ENCODE measurements at places on chromosomes 5 and 9. TPM values are rescaled to one million over a fixed set of nuclear protein-coding genes. Genes with fewer than 3 reads are reported as not detected.

ROR2 gene
- total RNA-seq, result 5.4 TPM

GRCh38 chr5:172622091-172623046 is 18.7 kb upstream of the NEURL1B start:
- no peaks in the 10 kb centered on the region for H3K36me3 ChIP-seq
- H3K27ac ChIP-seq, result no peak overlapping the region
- H3K4me3 ChIP-seq, result no peak overlapping the region
- H3K27me3 ChIP-seq, result no peaks in the 10 kb centered on the region

- no peak overlapping the region for H3K27ac ChIP-seq
- no peak for DNase-seq
- H3K4me1 ChIP-seq, result no peaks in the 10 kb centered on the region
- no peak overlapping the region for H3K4me3 ChIP-seq
- no peaks in the 10 kb centered on the region for H3K27me3 ChIP-seq
These were observed 330.1 kb downstream of the NDUFS4 start for GRCh38 chr5:53890490-53890889.

IFNA2 gene
- not detected for total RNA-seq

GRCh38 chr5:149188383-149188782 is 47.1 kb downstream of the ABLIM3 start:
- no peak overlapping the region for H3K4me3 ChIP-seq
- no peaks in the 10 kb centered on the region for H3K27me3 ChIP-seq
- no peaks in the 10 kb centered on the region for H3K4me1 ChIP-seq
- DNase-seq, result no peak

DNA sequence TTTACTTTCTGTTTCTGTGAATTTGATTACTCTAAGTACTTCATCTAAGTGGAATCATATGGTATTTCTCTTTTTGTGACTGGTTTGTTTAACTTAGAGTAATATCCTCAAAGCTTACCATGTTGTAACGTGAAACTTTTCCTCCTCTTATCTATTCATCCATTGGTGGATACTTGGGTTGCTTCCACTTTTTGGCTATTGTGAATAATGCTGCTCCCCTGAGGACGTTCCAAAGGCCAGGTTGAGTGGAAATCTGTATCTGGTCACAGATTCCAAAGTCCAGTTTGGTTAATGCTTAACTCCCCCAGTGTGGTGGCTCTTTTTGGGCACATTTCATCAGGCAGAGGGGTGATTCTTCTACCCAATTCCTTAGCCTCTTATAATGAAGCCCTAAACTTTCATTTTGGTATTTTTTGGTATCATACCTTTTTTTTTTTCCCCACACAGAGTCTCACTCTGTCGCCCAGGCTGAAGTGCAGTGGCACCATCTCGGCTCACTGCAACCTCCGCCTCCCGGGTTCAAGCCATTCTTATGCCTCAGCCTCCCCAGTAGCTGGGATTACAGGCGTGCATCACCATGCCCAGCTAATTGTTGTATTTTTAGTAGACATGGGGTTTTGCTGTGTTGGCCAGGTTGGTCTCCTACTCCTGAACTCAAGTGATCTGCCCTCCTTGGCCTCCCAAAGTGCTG is 65.4 kb downstream of the CMYA5 start:
- DNase-seq, result no peak
- no peak overlapping the region for H3K27ac ChIP-seq
- H3K4me3 ChIP-seq, result no peak overlapping the region
- peaks cover 7% of the 10 kb centered on the region for H3K4me1 ChIP-seq
- H3K27me3 ChIP-seq, result no peaks in the 10 kb centered on the region
- H3K36me3 ChIP-seq, result no peaks in the 10 kb centered on the region

S1PR3 gene
- 2.3 TPM for total RNA-seq

GRCh38 chr5:80216753-80217596 is 38.9 kb downstream of the SERINC5 start:
- no peaks in the 10 kb centered on the region for H3K27me3 ChIP-seq
- peak; percentile 86 for DNase-seq
- no peaks in the 10 kb centered on the region for H3K36me3 ChIP-seq
- no peak overlapping the region for H3K4me3 ChIP-seq
- peak overlapping the region; percentile 66 for H3K27ac ChIP-seq

DNA sequence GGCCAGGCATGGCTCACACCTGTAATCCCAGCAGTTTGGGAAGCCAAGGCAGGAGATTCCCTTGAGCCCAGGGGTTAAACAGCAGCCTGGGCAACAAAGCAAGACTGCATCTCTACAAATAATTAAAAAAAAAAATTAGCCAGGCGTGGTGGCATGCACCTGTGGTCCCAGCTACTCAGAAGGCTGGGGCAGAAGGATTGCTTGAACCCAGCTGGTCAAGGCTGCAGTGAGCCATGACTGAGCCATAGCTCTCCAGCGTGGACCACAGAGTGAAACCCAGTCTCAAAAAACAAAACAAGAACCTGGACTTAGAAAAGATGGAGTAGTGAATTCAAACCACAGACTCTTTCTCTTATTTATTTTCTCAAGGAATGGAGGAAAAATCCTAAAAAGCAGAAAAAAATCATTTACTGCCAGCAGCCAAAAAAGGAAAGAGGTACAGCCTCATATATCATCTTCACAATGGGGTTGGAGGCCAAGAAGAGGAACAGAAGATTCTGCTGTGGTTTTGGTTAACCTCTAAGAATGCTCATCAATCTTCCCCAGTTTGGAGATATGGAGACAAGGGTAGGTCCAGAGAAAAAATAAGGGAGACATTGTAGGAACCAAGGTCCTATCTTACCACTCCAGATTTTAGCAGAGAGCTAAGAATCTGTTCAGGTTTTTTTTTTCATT is 40.0 kb upstream of the MYO10 start:
- DNase-seq, result no peak
- H3K4me1 ChIP-seq, result no peaks in the 10 kb centered on the region
- no peaks in the 10 kb centered on the region for H3K27me3 ChIP-seq
- no peak overlapping the region for H3K27ac ChIP-seq

- no peak overlapping the region for H3K27ac ChIP-seq
- no peak for DNase-seq
- H3K36me3 ChIP-seq, result no peaks in the 10 kb centered on the region
- peaks cover 9% of the 10 kb centered on the region for H3K4me1 ChIP-seq
- no peaks in the 10 kb centered on the region for H3K27me3 ChIP-seq
- H3K4me3 ChIP-seq, result no peak overlapping the region
These were observed 54.3 kb downstream of the MTX3 start for GRCh38 chr5:79936646-79937216.

SARDH gene
- 20.2 TPM for total RNA-seq

OSMR gene
- total RNA-seq, result 22.4 TPM

GRCh38 chr5:119397518-119398380 is 41.9 kb downstream of the TNFAIP8 start:
- no peak overlapping the region for H3K4me3 ChIP-seq
- H3K27ac ChIP-seq, result no peak overlapping the region
- no peak for DNase-seq

DNA sequence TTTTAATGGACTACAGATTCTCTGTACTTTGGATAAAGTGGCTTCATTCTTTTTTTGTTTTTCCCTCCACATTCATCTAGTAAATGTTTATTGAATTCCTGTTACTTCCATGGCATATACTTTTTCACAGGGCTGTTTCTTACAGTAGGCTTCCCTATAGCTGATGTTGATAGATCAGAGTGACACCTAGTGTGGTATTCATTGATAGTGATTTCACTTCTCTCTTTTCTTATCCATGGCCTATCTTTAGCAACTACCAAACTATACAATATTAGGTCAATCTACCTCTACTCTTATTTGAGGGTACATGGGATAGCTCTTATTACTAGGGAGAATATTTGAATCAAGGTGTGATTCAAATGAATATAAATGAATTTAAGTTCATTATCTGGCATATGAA is 35.8 kb downstream of the FSD1L start:
- H3K4me1 ChIP-seq, result no peaks in the 10 kb centered on the region
- H3K27me3 ChIP-seq, result no peaks in the 10 kb centered on the region
- no peak overlapping the region for H3K4me3 ChIP-seq
- no peak for DNase-seq
- H3K36me3 ChIP-seq, result no peaks in the 10 kb centered on the region

GRCh38 chr9:73348471-73348870 is 196.8 kb downstream of the ANXA1 start:
- H3K27me3 ChIP-seq, result no peaks in the 10 kb centered on the region
- no peaks in the 10 kb centered on the region for H3K4me1 ChIP-seq
- H3K27ac ChIP-seq, result no peak overlapping the region
- H3K4me3 ChIP-seq, result no peak overlapping the region

ANKDD1B gene
- 0.52 TPM for total RNA-seq

- no peak for DNase-seq
- H3K4me1 ChIP-seq, result peaks cover 14% of the 10 kb centered on the region
- H3K27me3 ChIP-seq, result no peaks in the 10 kb centered on the region
- H3K4me3 ChIP-seq, result no peak overlapping the region
- no peaks in the 10 kb centered on the region for H3K36me3 ChIP-seq
These were observed 91.4 kb downstream of the LIFR start for GRCh38 chr5:38465061-38465460.

FAXDC2 gene
- total RNA-seq, result 8.0 TPM

F2RL2 gene
- 0.78 TPM for total RNA-seq

- no peaks in the 10 kb centered on the region for H3K27me3 ChIP-seq
- peaks cover 42% of the 10 kb centered on the region for H3K4me1 ChIP-seq
- no peak overlapping the region for H3K4me3 ChIP-seq
- DNase-seq, result no peak
- H3K27ac ChIP-seq, result peak overlapping the region; percentile 55
These were observed 19.1 kb downstream of the MAN2A1 start for GRCh38 chr5:109708813-109709212.

GRCh38 chr5:124404796-124405195 is 341.6 kb downstream of the ZNF608 start:
- no peak overlapping the region for H3K4me3 ChIP-seq
- no peaks in the 10 kb centered on the region for H3K36me3 ChIP-seq
- no peak for DNase-seq
- no peak overlapping the region for H3K27ac ChIP-seq
- H3K4me1 ChIP-seq, result peaks cover 14% of the 10 kb centered on the region
- no peaks in the 10 kb centered on the region for H3K27me3 ChIP-seq

SHOC1 gene
- not detected for total RNA-seq

DPH7 gene
- 44.4 TPM for total RNA-seq

GRCh38 chr5:24854350-24854749 is 209.6 kb upstream of the CDH10 start:
- H3K27me3 ChIP-seq, result no peaks in the 10 kb centered on the region
- H3K4me3 ChIP-seq, result no peak overlapping the region
- no peak for DNase-seq
- H3K4me1 ChIP-seq, result no peaks in the 10 kb centered on the region
- no peaks in the 10 kb centered on the region for H3K36me3 ChIP-seq

DNA sequence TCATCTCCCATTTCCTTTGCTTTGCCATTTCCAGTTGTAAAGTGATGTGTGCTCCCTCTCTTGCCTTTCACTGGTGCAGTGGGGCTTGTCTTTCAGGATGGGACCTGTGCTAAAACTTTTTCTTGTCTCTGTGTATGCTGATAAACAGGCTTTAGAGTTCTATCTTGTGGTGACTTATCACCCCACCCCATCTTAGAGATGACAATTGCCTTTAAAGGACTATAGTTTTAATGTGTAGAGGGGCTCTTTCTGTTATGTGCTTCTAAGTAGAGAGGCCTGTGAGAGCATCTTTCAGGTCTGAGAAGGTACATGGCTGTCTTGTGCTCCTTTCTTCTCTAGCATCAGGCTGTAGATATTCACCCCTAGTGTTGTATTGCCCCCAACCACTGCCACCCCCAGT is 21.9 kb downstream of the MAN2A1 start:
- no peaks in the 10 kb centered on the region for H3K27me3 ChIP-seq
- peaks cover 2% of the 10 kb centered on the region for H3K36me3 ChIP-seq
- DNase-seq, result no peak

- no peak overlapping the region for H3K4me3 ChIP-seq
- no peaks in the 10 kb centered on the region for H3K4me1 ChIP-seq
- no peak overlapping the region for H3K27ac ChIP-seq
- H3K36me3 ChIP-seq, result no peaks in the 10 kb centered on the region
These were observed 40.6 kb downstream of the FAM174A start for GRCh38 chr5:100575815-100576214.

DNA sequence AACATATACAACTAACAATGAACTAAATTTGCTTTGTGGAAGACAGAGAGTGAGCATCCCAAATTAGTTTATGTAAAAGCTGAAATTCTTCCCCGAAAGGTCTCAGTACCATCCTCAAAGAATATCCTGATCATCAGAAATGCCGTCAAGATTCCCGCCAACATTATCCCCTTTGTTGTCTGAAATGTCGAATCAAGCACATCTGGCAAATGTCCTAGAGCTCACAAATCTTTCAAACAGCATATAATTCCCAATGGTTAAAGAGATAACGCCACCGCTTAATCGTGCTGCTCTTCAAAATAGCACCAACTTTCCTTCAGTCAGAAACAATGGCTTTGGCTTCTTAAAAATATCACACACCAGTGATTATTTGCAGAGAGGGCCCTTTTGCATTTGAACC is 23.8 kb downstream of the MORN5 start:
- no peak overlapping the region for H3K4me3 ChIP-seq
- DNase-seq, result no peak
- H3K27me3 ChIP-seq, result no peaks in the 10 kb centered on the region
- no peaks in the 10 kb centered on the region for H3K36me3 ChIP-seq

DNA sequence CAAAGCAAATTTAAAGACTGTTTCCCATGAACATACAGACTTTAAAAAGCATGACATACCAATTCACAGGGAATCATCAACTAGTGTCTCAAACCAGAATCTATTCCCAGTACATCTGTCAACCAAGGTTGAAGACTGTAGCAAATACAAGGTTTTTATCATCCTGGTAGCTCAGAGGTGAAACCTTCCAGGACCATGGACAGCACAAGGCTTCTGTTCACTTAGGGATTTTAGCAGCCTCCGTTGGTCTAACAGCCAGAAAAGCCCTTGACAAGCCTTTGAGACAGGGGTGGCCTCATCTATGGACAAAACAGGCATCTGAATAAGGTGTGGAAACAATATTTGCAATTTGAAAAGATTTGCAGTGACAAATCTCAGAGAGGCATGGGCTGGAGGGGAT is 119.0 kb downstream of the TRIM32 start:
- no peaks in the 10 kb centered on the region for H3K27me3 ChIP-seq
- no peak for DNase-seq
- H3K36me3 ChIP-seq, result no peaks in the 10 kb centered on the region
- H3K4me3 ChIP-seq, result no peak overlapping the region
- no peak overlapping the region for H3K27ac ChIP-seq

- H3K36me3 ChIP-seq, result no peaks in the 10 kb centered on the region
- H3K4me1 ChIP-seq, result peaks cover 18% of the 10 kb centered on the region
- no peak overlapping the region for H3K4me3 ChIP-seq
- peak overlapping the region; percentile 61 for H3K27ac ChIP-seq
- no peaks in the 10 kb centered on the region for H3K27me3 ChIP-seq
These were observed 27.3 kb downstream of the PUM3 start for GRCh38 chr9:2816476-2817141.

DNA sequence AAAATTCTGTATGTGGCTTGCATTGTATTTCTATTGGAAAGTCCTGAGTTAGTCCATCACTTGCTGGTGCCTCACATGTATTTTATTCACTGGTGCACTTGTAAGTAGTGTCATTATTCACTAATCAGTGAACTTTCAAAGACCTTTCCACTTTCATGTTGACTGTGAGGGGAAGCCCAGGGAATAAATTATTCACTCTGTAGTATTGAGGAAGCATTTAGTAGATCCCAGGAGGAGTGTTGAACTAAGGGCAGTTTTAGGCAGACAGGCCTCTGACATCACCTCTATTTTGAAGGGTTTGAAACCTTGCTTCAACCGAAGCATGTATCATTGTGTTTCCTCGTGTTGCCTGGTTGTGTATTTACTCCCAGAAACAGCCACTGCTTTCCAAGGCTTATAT is 705.4 kb upstream of the RIOK2 start:
- no peak overlapping the region for H3K4me3 ChIP-seq
- no peak for DNase-seq
- no peaks in the 10 kb centered on the region for H3K4me1 ChIP-seq
- H3K27me3 ChIP-seq, result no peaks in the 10 kb centered on the region
- no peaks in the 10 kb centered on the region for H3K36me3 ChIP-seq

CMBL gene
- 4.9 TPM for total RNA-seq

Data from body of pancreas (tissue), 4 donors.